ENCODE measurements at places on chromosomes 5 and 9.

DNA sequence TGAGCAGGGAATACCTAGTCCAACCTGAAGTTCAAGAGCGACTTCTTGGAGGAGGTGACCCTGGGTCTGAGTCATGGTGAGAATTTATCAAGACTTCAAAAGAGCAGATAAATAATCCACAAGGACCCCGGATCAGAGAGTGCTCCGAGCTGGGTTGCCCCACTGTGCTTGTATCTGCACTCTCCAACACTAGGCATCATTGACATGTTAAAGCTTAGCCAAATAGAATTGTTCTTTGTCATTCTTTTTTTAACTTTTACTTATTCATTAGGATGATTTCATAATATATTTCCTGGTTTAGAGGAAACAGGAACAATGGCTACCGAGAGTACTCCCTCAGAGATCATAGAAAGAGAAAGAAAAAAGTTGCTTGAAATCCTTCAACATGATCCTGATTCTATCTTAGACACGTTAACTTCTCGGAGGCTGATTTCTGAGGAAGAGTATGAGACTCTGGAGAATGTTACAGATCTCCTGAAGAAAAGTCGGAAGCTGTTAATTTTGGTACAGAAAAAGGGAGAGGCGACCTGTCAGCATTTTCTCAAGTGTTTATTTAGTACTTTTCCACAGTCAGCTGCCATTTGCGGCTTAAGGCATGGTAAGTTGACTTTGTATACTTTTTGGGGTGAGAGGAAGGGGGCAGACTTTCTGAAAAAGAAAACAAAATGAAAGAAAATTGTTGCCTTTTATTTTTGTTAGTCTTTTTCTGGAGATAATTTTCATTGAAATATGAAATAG lies at the start of gene CARD6:
Gene CARD6 (plus strand): TSS at position 300 of the 738 bp plus-strand sequence. CDS start 16 bp downstream, at position 316.
- DNase-seq = no peak

- no peak for DNase-seq
These were observed 229.9 kb downstream of the SPOCK1 start for GRCh38 chr5:137269274-137269673.

DNA sequence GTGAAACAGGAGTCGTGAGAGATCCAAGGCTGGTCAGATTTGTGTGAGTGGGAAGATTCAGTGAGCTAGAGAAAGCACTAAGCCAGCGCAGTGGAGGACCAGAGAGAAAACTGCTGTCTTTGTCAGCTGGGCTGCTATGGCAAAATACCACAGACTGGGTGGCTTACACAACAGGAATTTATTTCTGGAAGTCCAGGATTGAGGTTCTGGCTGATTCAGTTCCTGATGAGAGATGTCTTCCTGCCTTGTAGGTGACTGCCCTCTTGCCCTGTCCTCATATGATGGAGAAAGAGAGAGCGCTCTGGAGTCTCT lies 24.2 kb upstream of the ANKRD33B start:
- no peak for DNase-seq

DNA sequence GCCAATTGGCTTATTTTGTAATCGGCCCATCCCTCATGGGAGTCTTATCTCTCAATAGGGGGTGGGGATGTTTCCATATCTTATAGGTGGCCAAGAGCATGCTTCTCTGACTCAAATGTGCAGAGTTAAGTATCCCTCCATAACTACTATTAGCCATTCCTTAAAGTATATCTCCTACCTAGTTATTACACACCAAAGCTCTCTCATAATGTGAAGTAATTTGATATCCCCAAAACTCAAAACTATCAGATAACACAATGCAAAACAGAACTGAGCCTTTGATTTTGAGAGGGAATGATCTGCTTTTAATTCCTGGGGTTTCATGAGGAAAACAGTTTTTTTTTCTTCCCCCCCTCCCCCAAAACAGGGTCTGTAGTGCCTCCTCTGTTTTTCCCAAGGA lies 28.4 kb downstream of the UNC13B start:
- no peak for DNase-seq

DNA sequence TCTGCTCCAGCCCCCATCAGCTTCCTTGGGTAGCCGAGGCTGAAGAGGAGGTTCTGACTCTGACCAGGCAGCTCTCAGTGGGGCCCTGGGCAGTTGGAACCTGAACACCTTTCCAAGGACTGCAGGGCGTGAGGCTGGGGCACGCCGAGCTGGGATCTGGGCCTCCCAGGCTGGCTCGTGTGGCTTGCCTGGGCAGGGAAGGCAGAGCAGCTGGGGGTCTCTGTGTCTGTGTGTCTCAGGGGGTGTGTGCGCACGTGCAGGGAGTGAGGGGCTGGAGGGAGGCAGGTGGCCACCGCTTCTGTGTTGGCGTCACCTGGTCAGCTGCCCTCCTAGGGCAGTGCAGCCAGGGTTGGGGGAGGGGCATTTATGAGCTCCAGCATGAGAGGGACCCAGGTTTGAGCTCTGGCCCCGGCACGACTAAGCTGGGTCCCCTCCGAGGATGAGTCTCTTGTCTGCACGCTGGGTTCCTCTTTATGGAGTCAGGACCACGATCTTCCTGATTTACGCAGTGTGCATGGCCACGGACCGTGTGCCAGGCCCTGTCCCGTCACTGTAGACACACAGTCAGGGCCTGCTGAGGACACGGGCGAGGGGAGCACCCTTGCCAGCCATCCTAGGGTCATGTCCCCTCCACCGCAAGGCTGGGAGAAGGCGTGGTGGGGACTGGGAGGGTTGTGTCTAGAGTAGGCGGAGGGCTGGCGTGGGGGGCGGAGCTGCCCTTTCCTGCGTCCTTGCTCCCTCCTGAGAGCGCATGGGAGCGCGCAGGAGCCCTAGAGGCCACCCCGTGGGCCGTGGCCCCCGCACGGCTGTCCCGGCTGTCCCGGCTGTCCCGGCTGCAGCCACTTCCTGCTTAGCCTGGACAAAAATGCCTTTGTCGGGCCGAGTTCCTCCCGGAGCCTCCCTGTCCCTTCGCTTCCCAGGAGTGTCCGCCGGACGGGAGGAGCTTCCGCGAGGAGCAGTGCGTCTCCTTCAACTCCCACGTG lies 4.6 kb downstream of the ADAMTSL2 start:
- no peak for DNase-seq

DNA sequence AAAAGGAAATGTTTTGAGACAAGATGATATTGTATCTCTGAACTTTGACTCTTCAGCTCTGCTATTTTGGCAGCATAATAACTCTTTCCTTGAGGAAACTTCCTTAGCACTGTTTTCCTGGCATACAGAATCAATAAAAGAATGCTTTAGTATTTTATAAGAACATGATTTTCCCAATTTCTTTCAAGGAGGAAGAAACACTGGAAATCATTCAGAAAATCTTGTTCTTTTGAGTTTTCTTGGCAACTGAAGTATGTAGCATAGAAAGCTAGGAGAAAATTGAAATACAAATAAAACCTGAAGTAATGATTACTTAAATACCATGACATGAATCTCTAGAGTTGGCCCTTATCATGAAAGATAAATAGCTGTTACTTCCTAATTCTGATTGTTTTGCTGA lies 461.4 kb upstream of the ZNF608 start:
- DNase-seq = no peak

GRCh38 chr9:84990416-84990815 lies 320.9 kb downstream of the NTRK2 start:
- no peak for DNase-seq

GRCh38 chr9:87080512-87081264 lies 133.4 kb upstream of the GAS1 start:
- DNase-seq = no peak

DNA sequence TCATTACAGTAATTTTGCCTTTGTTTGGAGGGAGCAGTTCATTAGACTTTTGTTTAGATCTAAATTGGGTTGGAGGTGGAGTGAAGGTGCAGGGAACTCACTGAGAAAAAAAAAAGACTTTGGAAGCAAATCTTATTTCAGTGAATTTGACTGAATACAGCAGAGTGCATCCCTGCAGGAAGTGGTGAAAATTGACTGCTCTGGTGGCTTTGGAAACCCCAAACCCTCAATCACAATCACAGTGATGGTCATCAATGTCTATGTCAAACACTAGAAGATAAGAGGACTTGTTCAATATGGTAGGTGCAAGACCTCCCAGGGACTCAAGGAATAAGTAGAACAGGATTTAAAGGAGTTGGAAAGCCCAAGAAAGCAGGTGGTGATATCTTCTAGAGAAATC lies 76.0 kb upstream of the RASA1 start:
- DNase-seq = no peak

Measured in H1 (cell line).